NCI-H1092 treated with DMSO at 0.1 percent for 48 hours (cell line): ENCODE measurements at places on chromosomes 7 and 10.

DNA sequence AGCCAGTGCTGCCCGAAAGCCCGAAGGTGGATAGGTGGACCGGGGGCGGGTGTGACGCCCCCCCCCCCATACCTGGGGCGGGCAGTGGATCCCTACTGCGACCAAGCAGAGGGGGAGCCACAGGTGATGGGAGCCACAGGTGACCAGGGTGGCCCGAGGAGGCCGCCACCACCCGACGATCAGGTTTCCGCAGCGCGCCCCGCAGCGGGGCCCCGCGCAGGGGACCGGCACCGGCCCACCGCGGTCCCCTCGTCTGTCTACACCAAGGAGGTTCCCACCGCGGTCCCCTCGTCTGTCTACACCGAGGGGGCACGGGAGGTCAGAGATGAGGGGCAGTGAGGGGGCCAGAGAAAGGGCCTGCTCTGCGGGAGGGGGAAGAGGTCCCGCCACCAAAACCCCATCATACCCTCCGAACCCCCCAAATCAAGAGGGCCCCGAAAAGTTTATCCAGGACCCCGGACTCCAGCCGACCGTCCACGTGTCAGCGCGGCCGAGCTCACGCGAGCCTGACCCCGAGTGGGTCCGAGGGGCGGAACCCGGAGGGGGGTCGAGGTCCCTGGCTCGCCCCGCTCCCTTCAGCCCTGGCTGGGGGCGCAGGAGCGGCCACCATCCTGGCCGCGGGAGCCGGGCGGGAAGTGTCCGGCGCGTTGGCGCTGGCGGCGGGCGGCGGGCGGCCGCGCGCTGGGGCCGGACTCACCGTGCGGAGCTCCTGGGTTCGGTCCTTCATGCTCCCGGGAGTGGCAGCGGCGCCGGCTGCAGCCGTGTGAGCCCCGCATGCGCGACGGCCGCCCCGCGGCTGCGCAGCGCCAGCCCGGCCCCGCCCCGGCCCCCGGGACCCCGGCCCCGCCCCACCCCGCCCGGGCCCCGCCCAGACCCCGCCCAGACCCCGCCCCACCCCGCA lies at the start of gene STX1A:
Gene STX1A, minus strand, starts transcription at position 765 of the 901 bp plus-strand sequence. Its CDS starts 38 bp downstream, at position 727.
- DNase-seq: peak; percentile 62

DNA sequence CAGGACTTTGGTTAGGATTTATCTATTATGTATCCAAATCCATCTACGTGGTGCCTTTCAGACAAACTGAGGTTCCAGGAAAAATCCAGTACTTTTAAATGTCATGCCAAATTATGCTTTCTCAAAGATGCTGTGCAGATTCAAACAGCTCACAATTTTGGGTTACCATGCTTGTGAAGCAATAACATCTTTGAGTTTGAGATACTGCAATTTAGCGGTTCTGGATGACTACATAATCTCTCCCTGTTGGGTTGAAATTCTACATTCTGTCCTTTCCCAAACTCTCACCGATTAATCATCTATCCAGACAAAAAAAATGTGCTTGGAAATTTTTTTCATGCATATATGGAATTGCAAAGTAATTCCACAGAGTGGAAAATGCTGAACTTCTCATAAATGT lies 3.5 kb downstream of the RHOBTB1 start:
- DNase-seq: no peak

GRCh38 chr7:85890244-85890811 lies 703.5 kb upstream of the SEMA3D start:
- peak; percentile 63 for DNase-seq

DNA sequence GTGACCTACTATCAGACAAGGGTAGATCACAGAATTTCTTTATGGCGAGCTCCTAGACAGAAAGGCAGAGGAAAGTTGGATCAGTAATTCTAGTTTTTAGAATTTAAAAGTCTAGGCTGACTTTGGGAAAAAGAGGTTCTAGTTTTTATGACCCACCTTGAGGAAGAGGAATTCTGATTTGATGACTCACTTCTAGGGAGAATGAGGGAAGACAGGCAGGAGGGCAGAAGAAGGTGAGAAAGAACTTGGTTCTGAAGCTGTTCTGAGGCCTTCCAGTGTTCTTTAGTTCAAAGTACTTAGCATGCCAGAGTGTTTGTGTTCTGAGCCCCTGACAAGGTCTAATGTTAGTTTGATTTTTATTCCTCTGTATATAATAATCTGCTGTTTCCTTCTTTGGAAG lies 97.2 kb downstream of the PODXL start:
- DNase-seq: no peak

GRCh38 chr7:138581065-138581464 lies 120.1 kb downstream of the SVOPL start:
- no peak for DNase-seq

- no peak for DNase-seq
Measured at GRCh38 chr10:25982107-25982506, 48.1 kb downstream of the MYO3A start.

DNA sequence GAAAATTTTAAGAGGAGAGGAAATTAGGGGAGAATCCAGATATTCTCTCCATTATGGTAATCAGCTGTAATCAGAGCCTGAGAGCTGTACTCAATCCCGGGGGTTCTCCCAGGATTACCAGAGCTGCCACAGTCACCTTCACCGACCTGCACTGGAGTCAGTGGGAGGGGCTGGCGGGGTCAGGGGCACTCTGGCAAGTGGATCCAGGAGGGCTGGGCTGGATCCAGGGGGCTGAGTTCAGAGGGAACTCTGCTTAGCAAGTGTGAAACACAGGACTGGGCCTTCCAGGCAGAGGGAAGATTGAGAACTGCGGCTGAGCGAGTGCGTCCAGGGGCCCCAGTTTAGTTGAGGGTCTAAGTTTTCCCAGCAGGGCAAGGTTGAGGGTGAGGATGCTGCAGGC lies 89.2 kb downstream of the BMS1 start:
- DNase-seq: no peak

- DNase-seq: peak; percentile 17
Measured at GRCh38 chr10:13672548-13672947, 85.8 kb downstream of the PRPF18 start.

- DNase-seq: no peak
Measured at GRCh38 chr7:132312531-132313055, 263.7 kb downstream of the PLXNA4 start.

GRCh38 chr7:116610210-116610609 lies 61.8 kb upstream of the MET start:
- DNase-seq: no peak

- no peak for DNase-seq
Measured at GRCh38 chr10:132037676-132037975, 28.1 kb upstream of the JAKMIP3 start.

- DNase-seq: no peak
Measured at GRCh38 chr10:84047258-84048010, 91.9 kb upstream of the GHITM start.

- no peak for DNase-seq
Measured at GRCh38 chr7:22268884-22269421, 88.0 kb downstream of the RAPGEF5 start.

DNA sequence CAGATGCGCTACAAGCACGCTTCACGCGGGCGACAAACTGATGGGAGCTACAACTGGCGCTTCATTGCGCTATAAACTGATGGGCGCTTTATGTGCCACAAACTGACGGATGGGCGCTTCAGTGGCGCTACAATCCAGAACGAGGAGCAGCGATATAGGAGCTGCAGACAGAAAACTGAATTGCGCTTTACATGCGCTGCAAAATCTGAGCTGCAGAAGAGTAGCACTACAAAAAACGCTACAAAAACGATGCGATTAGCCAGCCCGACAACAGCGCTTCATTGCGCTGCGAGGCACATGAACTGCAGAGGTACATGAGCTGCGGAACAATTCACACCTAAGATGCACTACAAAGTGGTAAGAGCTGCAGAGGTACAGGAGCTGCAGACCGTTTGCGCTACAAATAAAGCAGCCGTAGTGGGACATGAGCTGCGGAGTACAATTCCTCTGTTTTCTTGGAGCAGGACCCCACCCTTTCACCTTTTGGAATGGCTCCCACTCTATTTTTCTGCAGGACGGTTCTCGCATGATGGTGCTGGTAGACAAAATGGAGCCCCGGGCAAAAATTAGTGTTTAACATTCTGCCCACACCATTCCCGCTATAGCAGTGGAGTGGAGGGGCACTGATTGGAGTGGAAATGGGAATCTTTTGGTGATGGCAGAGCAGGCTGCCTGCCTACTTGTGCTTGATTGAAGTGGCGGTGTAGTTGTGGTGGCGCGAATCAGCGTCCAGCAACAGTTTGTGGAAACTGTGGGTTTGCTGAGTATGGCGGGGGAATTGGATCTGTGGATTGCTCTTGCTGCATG lies 1.2 kb upstream of the SGCE start:
- DNase-seq: peak; percentile 59
